ENCODE measurements at places on chromosomes 12 and 14.
A peak's percentile ranks its signal among the peaks of the same experiment; 100 is the strongest.

GRCh38 chr12:56878010-56878339, 56.2 kb downstream of the SDR9C7 start:
- DNase-seq = no peak

DNA sequence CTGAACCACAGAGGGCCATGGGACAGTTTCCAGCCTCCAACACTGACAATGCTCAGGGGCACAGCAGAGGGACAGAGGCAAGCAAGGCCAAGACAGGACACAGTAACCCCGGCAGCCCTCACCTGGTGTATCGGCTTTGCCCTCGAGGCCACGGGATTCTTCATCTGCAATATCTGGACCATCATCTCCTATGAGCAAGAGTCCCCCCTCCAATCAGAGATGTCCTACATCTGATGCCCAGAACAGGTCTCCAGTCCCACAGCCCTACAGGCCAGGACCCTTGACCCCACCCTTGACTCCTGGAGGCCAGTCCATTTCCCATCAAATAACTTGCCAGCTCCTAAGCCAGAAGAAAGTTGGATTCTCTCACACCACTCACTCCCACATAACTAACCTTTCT, 17.4 kb downstream of the KMT2D start:
- no peak for DNase-seq

GRCh38 chr12:124453419-124454351, 113.7 kb downstream of the NCOR2 start:
- DNase-seq = no peak

DNA sequence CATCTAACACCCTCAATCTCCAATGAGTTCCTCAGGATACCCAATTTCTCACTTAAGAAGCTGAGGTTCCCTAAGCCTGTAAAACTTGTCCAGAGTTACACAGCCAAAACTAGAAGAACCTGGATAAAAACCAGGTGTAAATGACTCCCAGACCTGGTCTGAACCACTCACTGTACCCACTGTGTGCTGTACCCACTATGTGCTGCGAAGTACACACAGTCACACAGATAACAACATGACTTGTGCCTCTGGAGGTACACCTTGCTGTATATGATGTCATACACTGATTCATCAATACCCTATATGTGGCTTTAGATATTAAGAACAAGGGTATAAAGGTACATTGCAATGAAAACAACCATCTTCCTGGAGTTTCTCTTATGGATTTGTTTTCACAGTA, 66.1 kb downstream of the PPM1H start:
- DNase-seq = no peak

DNA sequence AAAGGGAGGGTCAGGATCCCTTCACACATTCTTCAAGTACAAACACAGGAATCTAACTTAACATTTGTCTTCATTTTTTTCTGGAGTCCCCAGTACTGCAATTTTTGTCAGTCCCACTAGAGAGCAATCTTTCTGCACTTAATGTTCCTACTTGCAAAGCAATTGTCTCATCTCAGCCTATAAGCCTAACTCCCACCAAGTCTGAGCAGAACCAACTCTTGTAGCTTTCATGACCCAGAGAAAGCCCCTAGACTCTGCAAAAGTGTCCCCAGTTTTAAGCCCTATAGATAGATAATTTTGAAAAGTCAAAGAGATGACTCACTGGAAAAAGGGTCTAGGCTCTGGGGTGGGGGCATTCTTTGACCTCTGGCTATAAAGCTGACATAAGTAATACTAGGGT, 1.8 kb upstream of the ZBTB39 start:
- DNase-seq = peak; percentile 72

GRCh38 chr12:132556216-132556615, 54.2 kb downstream of the LRCOL1 start:
- no peak for DNase-seq

Data from HuH-7 (cell line).